Heart left ventricle (tissue), 16 donors: ENCODE measurements at places on chromosomes 12 and 14.
A peak's percentile ranks its signal among the peaks of the same experiment; 100 is the strongest.

DNA sequence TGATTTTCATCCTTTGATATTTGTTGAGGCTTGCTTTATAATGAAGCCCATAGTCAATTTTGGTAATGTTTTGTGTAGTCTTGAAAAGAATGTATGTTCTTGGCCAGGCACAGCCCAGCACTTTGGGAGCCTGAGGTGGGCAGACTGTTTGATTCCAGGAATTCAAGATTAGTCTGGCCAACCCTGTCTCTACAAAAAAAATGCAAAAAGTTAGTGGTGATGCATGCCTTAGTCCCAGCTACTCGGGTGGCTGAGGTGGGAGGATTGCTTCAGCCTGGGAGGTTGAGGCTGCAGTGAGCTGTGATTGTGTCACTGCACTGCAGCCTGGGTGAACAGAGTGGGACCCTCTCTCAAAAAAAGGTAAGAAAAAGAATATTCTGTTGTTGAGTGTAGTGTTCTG lies 10.8 kb downstream of the ETNK1 start:
- DNase-seq, result no peak

- no peak for DNase-seq
Observed at GRCh38 chr14:50347521-50347920, 35.4 kb downstream of the DMAC2L start.

- DNase-seq, result no peak
Observed at GRCh38 chr14:72629534-72629933, 264.4 kb downstream of the DPF3 start.

- DNase-seq, result no peak
Observed at GRCh38 chr14:55125403-55125802, 3.6 kb upstream of the LGALS3 start.

GRCh38 chr12:100201604-100202423 lies 1.2 kb downstream of the ACTR6 start:
- no peak for DNase-seq

- no peak for DNase-seq
Observed at GRCh38 chr12:53983568-53983949, 1.4 kb upstream of the HOXC10 start.

DNA sequence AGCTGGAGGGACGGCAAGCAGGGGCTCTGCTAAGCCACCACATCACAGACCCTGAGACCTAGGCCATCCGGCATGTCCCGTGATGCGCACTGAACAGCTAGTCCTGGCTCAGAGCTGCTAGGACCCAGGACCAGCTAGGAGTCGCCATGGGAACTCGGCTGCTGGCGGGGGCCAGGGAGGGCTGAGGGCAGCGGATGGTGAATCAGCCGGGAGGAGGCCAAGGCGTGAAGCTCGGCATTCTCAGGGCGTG lies 5.1 kb downstream of the AHNAK2 start:
- peak; percentile 80 for DNase-seq

- DNase-seq, result no peak
Observed at GRCh38 chr12:14873440-14874185, 12.0 kb downstream of the MGP start.

- no peak for DNase-seq
Observed at GRCh38 chr14:28762303-28762954, 4.2 kb upstream of the FOXG1 start.

DNA sequence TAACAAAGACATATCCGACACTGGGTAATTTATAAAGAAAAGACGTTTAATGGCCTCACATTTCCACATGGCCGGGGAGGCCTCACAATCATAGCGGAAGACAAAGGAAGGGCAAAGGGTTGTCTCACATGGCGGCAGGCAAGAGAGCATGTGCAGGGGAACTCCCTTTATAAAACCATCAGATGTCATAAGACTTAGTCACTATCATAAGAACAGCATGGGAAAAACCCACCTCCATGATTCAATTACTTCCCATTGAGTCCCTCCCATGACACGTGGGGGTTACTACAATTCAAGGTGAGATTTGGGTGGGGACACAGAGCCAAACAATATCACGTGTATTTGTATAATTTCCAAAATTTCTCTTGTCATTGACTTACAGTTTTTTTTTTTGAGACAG lies 5.5 kb upstream of the LMNTD1 start:
- no peak for DNase-seq

- DNase-seq, result no peak
Observed at GRCh38 chr12:100643246-100643645, 69.8 kb downstream of the GAS2L3 start.

DNA sequence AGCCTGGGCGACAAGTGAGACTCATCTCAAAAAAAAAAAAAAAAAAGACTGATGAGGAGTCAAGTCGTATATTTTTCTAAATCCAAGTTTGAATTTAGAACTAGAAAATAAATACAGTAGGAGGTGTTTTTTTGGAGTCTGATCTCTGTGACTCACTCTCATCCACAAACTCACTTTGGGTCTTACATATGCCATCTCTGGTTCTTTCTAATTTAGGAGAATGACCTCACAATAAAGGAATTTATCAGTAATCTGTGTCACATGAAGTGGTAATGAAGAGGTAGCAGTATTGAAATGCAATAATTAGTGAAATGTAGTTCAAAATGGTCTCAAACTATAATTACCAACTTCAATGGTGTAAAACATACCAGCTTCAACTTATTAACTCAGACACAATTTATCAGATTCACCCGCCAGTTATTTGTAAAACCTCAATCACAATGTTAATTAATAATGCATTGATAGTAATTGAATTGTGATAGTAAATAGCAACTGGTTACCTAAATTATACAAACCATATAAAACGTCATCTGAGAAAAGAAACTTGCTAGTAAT lies 4.4 kb upstream of the CFL2 start:
- no peak for DNase-seq

DNA sequence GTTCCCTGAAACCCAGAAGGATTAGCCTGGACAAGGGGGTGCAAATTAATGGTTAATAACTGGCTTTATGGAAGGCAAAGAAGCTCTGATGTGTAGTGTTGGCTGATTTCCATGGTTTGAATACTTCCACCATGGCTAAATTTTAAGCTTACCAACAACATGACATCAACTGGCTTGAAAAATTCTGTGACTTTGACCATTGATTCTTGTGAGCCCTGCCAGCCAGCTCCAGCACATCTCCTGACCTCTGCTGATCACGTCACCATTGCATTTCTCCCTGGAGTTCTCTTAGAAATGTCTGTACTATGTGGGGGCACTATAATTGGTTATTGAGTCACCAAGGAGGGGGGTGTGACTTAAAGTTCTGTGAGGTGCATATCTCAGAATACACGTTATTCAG lies 171.2 kb downstream of the MYRFL start:
- DNase-seq, result no peak

DNA sequence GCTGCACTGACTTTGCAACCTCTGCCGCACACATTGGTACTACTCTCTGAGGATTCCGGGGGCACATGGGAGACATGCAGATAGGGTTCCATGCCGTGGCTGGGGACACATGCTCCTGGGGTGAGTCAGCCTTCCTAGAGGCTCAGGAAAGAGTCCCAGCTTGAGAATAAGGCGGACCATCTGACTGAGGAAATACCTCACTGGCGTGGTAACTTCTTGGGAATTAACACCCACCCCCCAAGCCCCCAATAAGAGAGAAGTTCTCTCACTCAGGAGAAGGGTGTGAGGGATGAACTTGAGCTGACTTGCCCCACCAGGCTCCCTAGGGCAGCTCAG lies 23.2 kb downstream of the PLXNC1 start:
- no peak for DNase-seq

- no peak for DNase-seq
Observed at GRCh38 chr12:85814741-85815140, 21.5 kb downstream of the RASSF9 start.

GRCh38 chr12:73361864-73362230 lies 1089.7 kb downstream of the TRHDE start:
- DNase-seq, result no peak

GRCh38 chr12:119325813-119326212 lies 8.7 kb upstream of the CCDC60 start:
- DNase-seq, result no peak

DNA sequence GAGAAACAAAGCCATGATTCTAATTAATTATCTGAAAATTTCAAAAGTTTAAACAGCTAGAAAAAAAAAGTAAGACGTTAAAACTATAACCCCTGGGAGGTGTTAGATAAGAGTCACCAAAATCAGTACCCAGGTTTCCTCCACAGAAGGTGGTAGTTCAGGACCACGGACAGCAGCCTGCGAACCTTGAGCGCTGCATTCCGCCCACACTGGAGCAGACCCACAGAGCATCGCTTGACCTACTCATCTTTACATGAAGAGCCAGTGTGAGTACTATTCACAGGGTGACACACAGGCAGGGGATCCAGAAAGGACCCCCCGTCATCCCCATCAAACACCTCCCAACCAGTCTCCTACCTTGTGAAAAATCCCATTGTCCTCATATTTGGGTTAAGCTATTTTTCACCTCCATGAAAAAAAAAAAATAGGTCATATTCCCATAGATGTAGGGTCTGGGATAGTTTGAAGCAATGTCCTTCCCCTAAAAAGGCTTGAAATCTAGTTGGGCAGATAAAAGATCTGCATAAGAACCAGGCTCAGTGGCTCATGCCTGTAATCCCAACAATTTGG lies 8.8 kb upstream of the CHGA start:
- DNase-seq, result no peak

GRCh38 chr12:71972441-71973074 lies 33.9 kb downstream of the TPH2 start:
- no peak for DNase-seq

DNA sequence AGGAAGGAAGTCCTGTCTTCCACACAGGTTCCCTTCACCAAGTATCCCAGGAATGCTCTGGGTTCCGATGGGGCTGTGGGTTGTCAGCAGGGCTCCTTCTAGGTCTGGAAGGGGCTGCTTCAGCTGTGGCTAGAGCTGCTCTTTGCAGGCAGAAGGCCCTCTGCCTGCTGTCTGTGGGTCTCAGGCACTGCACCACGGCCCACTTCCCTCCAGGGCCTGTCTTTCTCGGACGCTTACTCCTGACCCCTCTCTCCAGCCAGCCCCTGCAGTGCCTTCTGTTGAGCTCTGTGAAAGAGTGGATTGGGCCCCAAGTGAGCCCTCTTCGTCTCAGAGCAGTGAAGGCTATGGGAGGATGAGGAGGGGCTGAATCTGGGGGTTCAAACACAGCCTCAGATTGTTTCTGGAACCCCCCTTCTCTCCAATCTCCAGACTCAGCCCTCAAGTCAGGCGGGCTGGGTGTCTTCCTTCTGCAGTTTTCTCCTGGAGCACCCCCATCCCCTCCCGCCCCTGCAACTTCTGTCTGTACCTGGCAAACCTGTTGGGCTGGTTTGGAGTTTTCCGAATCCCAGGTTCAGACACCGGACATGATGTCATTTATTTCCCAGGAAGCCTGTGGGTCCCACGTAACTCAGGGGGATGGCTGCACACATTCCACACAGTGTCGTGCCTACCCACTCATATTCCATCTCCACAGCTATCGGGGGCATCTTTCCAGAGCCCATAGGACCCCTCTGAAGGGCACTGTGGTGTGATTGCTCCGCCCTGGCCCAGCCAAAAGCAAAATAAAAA lies 24.9 kb upstream of the SPPL3 start:
- DNase-seq, result no peak
